Peyer's patch (tissue), 4 donors: ENCODE measurements at places on chromosomes 5 and 9. TPM values are rescaled to one million over a fixed set of nuclear protein-coding genes. Genes with fewer than 3 reads are reported as not detected.

GRCh38 chr9:92176068-92176799, 61.0 kb upstream of the SPTLC1 start:
- H3K27ac ChIP-seq, result no peak overlapping the region
- no peak overlapping the region for H3K4me3 ChIP-seq
- no peaks in the 10 kb centered on the region for H3K36me3 ChIP-seq
- no peak for DNase-seq

DNA sequence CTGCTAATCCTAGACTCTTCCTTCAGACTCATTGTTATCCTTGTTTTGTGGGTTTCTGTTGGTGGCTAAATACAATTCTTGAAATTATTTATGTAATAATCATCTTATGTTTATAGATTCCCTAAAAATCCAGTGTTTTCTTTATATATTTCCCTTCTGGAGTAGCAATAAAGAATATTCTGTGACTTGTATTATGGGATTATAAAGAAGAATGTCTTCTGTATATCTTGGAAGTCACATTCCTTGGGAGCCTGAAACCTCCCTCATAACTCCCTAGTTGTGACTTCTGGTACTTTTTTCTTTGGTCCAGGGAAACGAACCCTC, 356.1 kb downstream of the TMEM167A start:
- H3K27me3 ChIP-seq, result no peaks in the 10 kb centered on the region
- no peak overlapping the region for H3K4me3 ChIP-seq
- H3K27ac ChIP-seq, result no peak overlapping the region
- no peak for DNase-seq
- no peaks in the 10 kb centered on the region for H3K36me3 ChIP-seq

Gene PCDHA1
- total RNA-seq, result not detected

DNA sequence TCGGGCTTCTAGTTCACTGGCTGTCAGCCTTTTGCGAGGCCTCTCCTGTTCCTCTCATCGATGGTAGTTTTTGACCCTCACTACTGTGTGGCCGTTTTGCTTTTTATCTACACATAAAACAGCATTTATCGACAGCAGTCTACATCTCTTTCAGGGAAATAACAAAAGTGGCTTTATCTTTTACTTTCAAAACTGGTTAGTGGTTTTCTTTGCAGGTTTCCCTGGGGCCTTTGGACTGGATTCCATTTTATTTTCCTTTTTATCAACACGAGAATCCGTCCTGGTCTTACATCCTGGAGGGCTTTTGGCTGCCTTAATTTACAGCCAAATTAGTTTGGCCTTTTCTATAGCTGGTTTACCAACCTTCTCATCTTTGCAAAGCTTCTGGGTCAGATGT, 793 bp upstream of the PKD2L2 start:
- DNase-seq, result no peak
- no peaks in the 10 kb centered on the region for H3K4me1 ChIP-seq
- H3K27ac ChIP-seq, result peak overlapping the region; percentile 79
- H3K4me3 ChIP-seq, result peak overlapping the region; percentile 49
- no peaks in the 10 kb centered on the region for H3K27me3 ChIP-seq

Gene CD72
- 62.7 TPM for total RNA-seq

Gene PDLIM4
- 19.0 TPM for total RNA-seq

GRCh38 chr9:114953959-114954358, 23.6 kb upstream of the TNFSF8 start:
- no peak for DNase-seq
- no peak overlapping the region for H3K27ac ChIP-seq
- no peak overlapping the region for H3K4me3 ChIP-seq
- H3K36me3 ChIP-seq, result no peaks in the 10 kb centered on the region
- H3K4me1 ChIP-seq, result no peaks in the 10 kb centered on the region

DNA sequence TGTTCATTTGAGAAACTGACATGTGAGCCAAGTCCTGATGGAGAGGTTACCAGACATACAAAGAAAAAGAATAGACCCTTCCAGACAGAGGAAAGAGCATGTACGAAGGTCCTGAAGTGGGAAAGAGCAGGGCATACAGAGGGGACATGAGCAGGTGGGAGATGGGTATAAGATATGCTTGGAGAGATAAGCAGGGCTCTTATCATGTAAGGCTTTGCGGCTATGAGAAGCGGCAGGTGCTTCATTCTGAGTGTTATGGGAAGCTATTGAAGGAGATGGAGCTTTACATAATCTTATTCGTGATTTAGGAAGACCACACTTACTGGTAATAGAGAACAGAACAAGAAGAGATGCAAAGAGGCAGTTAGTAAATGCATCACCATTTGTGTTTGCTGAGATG, 417.1 kb downstream of the EBF1 start:
- no peaks in the 10 kb centered on the region for H3K36me3 ChIP-seq
- H3K27ac ChIP-seq, result no peak overlapping the region
- H3K4me1 ChIP-seq, result no peaks in the 10 kb centered on the region
- H3K4me3 ChIP-seq, result no peak overlapping the region
- no peaks in the 10 kb centered on the region for H3K27me3 ChIP-seq
- no peak for DNase-seq

Gene GFI1B
- 2.4 TPM for total RNA-seq
